ENCODE measurements at places on chromosomes 11 and 22.
A peak's percentile ranks its signal among the peaks of the same experiment; 100 is the strongest.

DNA sequence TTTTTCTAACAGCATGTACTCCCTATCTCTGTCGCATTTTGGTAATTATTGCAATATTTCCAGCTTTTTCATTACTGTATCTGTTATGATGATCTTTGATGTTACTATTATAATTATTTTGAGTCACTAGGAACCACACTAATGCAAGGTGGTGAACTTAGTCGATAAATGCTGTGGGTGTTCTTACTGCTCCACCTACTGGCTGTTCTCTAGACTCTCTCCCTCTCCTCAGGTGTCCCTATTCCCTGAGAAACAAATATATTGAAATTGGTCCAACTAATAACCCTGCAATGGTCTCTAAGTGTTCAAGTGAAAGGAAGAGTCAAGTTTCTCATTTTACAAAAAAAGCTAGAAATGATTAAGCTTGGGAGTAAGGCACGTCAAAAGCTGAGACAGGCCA, 10.5 kb downstream of the ARL14EP start:
- DNase-seq = no peak

DNA sequence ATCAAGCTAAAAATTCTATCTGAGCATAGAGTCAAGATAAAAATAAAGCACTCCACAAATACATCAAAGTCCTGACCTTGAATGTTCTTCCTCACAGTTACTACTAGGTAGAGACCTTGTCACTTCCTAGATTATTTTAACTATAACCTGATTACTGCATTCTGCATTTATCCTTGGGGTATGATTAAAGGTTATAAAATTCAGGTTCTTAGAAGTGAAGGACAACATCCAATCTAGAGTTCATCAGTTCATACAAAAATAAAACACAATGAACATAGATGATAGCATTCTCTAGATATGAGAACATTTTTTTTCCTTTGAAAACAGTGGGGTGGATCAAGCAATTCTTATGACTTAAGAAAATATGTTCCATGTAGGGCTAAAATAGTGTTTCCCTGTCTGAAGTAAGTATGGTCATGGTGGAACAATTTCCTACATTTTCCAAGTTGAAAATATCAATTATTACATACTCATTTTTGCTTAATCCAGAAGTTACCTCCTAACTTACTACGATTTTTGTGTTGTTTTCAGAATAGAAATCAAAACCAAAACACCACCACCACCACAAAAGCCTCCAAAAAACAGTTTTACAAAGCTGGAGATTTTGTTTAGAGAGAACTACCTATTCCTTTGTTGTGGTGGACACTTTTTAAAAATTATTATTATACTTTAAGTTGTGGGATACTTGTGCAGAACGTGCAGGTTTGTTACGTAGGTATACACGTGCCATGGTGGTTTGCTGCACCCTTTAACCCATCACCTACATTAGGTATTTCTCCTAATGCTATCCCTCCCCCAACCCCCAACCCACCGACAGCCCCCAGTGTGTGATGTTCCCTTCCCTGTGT, 112.0 kb upstream of the DDI1 start:
- no peak for DNase-seq

DNA sequence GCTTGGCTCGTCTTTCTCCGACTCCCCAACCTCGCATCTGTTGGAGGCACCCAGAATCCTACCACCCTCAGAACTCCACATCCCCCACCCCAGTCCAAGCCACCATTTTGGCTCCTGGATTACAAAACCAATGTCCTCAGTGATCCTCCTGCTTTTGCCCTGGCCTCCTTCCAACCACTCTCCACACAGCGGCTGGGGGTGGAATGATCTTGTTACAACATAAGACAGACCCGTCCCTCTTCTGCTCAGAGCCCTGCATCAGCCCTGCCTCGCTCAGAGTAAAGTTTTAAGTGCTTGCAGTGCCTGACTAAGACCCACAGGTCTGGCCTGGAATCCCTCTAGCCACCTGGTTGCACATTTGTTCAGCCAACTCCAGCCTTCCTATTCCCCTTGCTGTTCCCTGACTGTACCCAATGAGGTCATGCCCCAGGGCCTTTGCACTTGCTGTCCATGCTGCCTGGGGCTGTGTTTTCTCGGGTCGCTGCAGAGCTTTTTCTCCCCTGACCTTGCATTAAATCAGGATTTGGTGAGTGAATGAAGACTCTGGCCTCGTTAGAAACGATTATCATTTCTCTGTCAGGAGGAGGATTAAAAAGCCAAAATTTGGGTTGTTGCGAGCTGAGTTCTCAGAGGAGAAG, 67.3 kb downstream of the IGF2 start:
- DNase-seq = no peak

DNA sequence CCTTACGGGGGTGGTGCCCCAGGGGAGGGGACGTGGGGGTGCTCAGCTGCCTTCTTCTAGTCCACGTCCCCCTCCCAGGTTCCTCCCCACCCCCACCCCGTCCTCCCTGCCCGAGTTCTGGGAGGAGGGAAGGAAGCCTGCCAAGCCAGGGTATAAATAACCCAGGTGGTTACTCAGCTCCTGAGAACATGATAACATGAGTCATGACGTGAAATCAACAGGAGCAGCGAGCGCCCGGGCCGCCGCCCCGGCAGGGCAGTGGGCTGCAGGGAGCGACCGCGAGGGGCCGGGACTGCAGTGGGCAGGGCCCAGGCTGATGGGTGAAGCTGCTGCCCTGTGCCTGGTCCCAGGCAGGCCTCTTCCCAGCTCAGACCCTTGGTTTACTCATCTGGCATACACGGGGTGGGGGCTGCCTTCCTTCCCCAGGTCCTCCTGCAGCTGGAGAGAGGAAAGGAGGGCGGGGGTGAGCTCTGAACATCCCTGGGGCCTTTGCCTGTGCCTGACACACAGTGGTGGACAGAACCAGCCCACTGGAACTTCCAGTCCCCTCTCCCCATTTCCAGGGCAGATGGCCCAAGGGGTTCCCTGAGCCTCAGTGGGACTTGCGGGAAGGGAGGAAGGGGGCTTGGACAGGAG, 8.8 kb upstream of the PDGFB start:
- DNase-seq = peak; percentile 28

GRCh38 chr11:25094085-25094802, 597.4 kb downstream of the LUZP2 start:
- DNase-seq = no peak

DNA sequence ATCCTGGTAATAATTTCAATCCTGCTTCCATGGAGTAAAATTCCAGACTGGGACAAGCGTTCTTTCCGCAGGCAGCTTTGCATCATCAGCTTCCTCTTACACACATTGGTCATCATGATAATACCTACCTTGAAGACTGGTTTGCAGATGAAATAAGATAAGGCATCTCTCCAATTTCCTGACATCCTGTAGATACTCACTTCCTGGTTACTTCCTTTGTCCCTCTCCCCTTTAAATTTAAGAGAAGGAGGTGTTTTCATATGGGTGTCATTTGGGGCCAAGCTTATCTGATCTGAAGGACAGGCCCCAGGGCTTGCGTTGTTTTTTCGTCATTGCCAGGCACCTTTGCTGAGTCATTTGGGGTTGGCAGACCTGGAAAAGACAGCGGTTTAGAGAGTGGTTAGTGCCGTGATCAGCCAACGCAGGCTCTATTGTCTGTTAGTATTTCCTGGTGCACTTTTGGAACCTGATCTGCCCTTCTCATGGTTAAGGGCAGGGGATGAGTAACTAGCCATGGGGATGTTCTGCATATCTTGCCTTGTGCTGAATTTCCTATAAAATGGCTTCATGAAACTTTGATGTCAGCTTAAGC, 24.1 kb downstream of the GRAMD1B start:
- DNase-seq = no peak

DNA sequence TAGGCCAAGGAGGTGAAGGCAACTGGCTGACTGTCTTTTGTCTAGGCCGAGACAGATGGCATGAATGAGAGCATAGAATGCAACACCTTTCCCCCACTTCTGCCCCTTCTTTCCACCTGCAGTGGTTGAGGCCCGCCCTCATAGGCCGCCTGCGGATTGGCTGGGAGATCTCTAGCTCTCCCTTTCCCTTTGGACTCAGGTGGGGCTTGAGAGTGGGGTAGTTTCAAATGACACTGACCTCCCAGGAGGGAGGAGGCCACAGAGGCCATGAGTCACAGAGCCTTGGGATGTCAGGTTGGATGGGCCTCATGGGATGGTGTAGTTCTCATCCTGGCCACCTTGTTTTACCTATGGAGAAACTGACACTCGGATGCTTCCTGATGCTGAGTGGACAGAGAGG, 9.1 kb downstream of the MICAL2 start:
- no peak for DNase-seq

DNA sequence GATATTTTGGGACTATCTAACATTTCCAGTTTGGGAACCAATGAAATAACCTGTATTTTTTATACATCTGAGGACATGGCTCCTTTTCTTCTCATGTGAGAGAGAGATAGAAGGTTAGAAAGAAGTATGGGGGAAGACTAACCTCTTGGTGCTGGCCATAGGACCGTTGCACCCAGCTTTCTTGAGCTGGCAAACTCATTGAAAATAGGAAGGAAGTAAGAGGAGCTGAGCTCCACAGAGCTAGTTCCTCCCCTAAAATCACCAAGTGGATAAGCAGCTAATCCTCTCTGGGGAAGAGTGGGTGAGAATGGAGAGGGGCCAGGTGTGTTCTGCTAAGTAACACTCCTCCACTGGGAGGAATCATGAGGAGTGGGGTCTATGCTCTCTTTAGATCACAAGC, 387.4 kb upstream of the CADM1 start:
- no peak for DNase-seq

GRCh38 chr22:50476868-50477267, 2.0 kb upstream of the SBF1 start:
- DNase-seq = no peak

GRCh38 chr11:114953039-114953438, 274.7 kb downstream of the NXPE2 start:
- DNase-seq = no peak

GRCh38 chr22:49086181-49086580, 741.5 kb downstream of the BRD1 start:
- DNase-seq = no peak

DNA sequence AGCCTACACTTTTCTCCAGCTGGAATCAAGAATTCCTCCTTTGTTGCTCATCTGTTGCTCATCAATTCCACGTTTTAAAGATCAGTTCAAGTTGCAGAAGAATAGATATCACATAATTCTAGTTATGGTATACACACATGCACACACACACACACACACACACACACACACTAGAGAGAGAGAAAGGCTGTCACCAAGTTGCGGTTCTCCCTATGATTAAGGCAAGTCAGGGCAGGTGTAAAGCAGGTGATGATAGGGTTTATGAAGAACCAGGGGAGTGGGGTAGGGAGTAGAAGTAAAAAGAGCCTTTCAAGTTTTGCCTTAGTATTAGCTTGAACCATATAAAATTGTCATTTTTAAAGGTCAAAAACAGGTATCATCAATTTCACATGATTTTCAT, 31.7 kb upstream of the TMPRSS4 start:
- no peak for DNase-seq

DNA sequence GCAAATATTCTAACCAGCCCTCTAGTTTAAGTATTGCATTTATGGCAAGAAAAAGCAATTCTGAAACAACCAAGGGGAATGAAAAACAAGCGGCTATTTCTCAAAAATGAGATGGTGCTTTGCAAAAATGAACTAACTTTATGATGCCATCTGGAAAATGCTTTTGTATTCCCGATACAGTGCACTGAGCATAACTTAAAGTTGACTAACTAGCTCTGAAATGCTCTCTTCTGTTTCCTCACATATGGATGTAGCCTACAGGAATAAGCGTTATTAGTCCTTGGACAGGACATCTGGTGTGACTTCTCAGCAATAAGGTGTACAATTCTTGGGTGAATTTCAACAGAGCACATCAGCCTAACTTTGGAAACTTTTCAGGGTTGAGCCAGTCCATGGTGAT, 228.2 kb upstream of the DDI1 start:
- no peak for DNase-seq

DNA sequence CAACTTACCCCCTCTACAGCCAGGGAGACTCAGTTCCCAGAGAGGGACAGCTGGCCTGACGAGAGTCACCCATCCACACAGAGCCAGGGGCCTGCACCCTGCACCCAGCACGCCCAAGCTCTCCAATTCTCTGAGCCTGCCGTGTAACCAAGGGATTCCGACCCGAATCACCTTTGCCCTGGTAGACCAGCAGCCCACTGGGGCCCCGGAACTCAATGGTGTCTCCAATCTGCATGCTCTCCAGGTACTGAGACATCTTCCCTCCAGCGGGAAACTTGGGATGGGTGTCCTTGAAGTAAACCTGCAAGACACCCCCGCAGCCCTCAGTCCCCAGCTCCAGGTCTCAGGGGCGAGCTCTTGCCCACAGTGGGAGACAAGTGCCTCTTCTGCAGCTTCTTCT, 12.4 kb downstream of the ATP5MGL start:
- DNase-seq = no peak

DNA sequence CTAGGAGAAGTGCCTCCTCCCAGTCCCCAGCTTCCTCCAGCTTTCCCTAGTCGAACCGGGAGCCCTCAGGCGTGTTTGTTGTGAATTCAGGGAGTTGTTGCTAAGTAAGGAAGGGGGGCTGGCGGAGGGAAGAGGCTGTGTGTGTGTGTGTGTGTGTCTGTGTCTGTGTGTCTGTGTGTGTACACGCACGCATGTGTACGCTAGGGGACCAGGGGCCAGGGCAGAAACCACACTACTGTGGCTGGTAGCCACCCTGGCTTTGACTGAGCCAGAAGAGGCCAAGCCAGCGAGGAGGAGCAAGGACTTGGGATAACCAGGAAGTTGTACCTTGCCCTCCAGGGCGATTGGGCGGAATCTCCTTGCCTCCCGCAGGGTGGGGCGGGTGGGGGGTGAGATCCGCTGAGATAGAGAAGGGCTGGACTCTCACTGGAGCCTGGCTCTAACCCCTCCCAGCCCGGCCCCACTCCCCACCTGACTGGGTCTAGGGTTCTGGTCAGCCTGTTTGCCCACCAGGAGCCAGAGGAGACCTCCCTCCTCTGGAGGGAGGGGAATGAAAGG, 7.5 kb downstream of the BCL9L start:
- no peak for DNase-seq

DNA sequence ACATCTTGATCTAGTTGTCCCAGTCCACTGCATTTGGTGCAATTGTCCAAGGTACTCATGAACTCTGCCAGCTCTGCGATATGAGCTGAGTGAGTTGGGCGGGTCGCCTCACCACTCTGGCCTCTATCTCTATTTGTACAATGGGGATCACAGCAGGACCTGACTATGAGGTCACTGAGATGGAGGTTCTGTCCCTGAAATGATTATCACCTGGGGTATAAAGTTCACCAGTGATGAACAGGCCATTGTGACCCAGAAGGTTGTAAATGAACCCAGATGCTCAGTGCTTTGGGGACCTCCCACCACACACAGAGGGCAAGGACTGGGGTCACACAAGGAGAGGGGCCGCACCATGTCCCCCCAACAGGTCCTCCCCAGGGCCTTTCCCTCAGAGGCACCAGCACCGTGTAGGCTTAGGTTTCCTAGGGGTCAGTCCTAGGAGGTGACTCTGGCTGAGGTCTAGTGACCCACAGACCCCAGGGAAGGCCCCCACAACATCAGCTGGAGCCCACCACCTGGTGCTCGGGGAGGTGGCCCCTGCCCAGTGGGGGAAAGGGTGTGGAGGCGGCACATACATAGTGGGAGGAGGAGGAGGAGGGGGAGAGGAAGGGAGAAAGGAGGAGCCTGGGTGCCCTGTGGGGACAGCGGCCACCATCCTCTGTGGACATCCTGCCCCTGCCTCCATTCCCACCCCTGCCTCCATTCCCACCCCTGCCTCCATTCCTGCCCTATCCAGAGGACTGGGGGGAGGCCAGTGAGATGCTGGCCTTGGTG, 25.0 kb upstream of the IGLL1 start:
- no peak for DNase-seq

All from HL-60 (cell line).